Karpas-422 (cell line): ENCODE measurements at places on chromosomes 5 and 9. TPM values are rescaled to one million over a fixed set of nuclear protein-coding genes. Genes with fewer than 3 reads are reported as not detected.
A peak's percentile ranks its signal among the peaks of the same experiment; 100 is the strongest.

- DNase-seq, result no peak
These were observed 414.0 kb downstream of the NFIB start for GRCh38 chr9:13899924-13900323.

DNA sequence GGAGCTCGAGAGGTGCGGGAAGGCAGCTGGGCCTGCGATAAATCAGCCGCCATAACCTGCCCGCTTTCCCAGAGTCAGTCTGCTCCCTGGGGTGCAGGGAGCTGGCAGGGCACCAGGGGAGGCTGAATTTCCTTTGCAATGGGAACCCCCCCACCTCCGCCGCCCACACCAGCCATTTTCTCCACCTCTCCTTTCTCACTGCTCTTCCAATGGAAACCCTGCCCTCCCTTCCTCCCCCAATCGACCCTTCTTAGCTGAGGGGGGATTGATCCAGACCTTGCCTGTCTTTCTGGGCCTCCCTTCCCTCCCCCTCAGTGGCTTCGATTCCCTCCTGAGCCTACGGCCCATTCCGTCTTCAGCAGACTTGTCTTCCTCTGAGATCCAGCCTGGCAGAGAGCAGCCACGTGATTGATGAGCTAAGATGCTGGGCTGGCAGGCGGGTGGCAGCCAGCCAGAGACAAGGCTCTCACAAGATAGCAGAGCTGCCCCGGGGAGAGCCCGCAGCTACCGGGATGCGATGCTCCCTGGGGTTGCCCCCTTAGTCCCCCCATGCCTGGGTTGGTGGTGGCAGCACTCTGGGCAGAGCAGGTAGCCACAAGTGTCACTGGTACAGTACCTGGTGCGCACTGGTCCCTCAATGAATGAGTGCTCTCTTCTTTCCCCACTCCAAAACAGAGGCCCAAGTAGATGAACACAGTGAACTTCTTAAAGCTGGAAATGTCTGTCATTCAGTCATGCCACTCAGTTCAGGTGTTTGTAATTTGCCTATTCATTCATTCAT, 53.7 kb upstream of the FABP6 start:
- DNase-seq, result no peak

GRCh38 chr9:137955224-137955570, 77.6 kb downstream of the CACNA1B start:
- DNase-seq, result no peak

PCSK5 gene
- total RNA-seq, result not detected in 2 replicates

DNA sequence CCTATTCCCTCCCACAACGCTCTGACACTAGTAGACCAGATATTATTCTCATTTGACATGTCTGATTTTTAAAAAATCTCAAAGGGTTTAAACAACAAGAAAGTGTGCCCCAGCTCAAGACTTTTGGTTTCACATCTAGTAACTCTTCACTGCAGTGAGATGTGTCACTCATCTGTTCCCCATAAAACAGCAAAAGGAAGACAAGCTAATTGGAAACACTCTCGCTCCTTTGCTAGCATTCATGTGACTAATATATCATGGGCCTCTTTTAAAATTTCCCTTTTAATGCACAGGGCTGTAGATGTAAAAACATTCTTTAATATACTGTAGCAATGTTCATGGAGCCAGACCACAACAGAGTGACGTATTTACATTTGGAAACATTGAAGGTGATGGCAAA, 372.6 kb downstream of the ZNF608 start:
- no peak for DNase-seq

DNA sequence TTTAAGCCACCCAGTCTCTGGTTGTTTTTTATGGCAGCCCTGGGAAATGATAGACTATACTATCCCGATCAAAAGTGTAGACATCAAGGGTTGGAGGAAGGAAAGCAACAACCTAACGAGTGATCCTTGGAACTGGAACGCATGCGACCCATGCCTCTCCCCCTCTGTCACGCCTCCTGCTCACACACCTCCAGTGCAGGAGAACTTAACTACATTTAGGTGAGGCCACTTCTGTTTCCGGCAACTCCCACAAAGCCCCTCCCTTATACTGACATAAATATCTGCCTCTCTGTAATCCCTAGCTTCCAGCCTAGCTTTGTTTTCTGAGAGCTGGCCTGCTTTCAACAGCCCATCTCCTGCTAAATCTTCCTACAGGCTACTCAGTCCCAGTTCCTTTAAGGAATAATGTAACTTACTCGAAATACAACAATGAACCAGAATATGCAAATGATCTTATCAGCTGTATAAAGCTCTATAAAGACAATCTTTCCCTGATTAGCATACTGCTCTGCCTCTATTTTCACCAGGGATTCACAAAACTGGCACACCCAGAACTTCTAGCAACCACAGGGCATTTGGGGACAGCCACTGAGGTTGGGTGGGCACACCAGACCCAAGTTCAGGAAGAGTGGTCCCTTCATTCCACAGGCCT, 73.9 kb downstream of the GABBR2 start:
- DNase-seq, result no peak

GRCh38 chr9:12739014-12739652, 35.7 kb upstream of the LURAP1L start:
- DNase-seq, result no peak

NUTM2G gene
- not detected in 2 replicates for total RNA-seq

DNA sequence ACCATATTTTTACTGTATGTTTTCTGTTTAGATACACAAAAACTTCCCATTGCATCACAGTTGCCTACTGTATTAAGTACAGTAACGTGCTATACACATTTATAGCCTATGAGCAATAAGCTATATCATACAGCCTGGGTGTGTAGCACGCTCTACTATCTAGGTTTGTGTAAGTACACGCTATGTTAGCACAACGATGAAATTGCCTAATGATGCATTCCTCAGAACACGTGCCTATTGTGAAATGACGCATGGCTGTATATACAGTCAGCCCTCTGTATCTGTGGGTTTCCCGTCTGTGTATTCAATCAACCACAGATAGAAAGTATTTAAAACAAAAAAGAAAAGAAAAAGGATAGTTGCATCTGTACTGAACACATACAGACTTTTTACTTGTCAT, 64.2 kb downstream of the SGCD start:
- DNase-seq, result no peak

DNA sequence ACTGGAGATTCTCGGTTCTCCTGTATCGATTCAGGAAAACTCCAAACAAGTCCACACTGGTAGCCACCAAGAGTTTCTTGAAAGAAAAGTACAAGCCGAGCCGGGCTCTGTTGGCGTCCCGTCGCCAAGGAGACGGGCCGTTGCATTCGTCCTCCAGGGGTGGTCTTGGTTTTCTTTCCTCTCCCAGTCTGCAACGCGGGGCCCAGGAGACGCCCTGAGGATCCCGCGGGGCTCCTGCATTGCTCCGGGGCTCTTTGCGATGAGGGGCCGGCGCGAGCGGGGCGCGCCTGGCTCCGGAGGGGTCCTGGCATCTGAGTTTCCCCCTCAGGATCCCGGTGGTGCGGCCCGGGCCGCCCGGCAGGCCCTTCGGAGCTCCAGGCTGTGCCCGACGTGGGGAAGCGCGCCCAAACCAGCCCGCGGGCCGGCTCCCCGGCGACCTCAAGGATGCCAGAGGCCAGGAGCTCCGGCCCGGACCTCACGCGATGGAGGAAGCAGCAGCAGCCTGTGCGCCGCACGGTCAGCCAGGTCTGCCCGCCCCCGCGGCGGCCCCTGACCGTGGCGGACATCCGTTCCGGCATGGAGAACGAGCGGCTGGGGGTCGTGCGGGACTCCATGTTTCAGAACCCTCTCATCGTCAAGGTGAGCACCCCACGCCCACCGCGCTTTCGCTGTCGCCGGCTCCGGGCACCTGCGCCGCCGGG, at the start of gene CFAP77:
Gene CFAP77, plus strand, starts transcription at position 384 of the 701 bp plus-strand sequence. Its CDS starts 61 bp downstream, at position 445.
- peak; percentile 65 for DNase-seq

MARCOL gene
- not detected in 2 replicates for total RNA-seq

RFESD gene
- 6.2 and 6.8 TPM in 2 replicates for total RNA-seq

PHF24 gene
- total RNA-seq, result not detected in 2 replicates
